AG04450 (cell line): ENCODE measurements at places on chromosomes 12 and 14. TPM values are rescaled to one million over a fixed set of nuclear protein-coding genes. Genes with fewer than 3 reads are reported as not detected.

DNA sequence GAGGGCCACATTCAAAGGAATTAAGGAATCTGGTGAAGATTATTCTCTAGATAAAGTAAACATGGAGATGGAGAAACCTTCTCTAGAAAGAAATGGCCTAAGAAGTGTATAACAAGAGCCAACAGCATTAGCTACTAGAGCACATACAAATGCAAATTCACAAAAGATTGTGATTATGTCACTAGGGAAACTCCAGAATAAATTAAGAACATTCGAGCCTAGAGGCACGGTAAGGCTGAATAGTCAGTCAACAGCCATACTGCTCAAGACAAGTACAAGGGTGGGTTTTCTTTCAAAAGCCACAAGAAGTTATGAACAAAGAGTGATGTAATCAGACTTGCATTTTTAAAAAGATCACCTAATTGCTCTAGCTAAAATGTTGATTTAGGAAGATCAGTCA is 25.4 kb downstream of the PPP4R3A start:
- DNase-seq: no peak

- no peak for DNase-seq
Measured at GRCh38 chr14:100470523-100470897, 116.7 kb downstream of the BEGAIN start.

DNA sequence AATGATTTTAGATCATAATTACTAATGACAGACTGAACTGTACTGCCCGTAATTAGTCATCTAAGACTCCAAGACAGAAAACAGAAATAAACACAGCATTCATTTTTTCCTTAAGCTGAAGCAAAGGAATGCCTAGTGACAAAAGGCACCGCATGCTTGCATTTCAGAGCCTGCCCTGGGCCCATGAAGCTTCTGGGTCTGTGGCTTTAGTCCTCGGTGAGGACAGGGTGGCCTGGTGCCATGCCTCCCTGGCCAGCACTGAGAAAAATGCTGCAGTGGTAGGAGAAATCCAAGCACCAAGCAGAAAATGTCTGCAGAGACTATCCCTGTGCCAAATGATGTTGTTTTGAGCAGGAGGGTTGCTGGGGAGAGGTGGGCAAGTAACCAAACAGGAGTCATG is 171.6 kb downstream of the CALM1 start:
- DNase-seq: no peak

GRCh38 chr14:102711946-102712345 is 65.3 kb upstream of the TRAF3 start:
- DNase-seq: no peak

- DNase-seq: no peak
Measured at GRCh38 chr12:120103044-120103338, 13.6 kb downstream of the RAB35 start.

DNA sequence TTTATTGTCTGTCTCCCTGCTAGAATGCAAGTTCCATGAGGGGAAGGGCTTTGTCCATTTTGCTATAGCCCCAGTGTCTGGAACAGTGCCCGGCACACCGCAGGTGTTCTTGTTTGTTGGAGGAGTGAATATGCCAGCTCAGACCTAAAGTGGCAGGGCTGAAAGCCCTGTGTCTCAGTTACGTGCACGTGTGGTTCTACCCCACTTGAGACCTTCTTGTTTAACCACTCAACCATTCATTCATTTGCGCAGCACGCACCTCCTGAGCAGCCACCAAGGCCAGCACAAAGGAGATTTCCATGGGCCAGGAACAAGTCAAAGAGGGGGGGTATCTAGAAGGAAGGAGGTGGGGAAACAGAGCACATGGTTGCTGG is 338.0 kb upstream of the FKBP4 start:
- no peak for DNase-seq

Gene EPS8
- polyA plus RNA-seq: 56.2 and 69.9 TPM in 2 replicates

GRCh38 chr14:54646626-54647025 is 79.7 kb downstream of the SAMD4A start:
- DNase-seq: no peak

Gene LPAR5
- not detected in 2 replicates for polyA plus RNA-seq

DNA sequence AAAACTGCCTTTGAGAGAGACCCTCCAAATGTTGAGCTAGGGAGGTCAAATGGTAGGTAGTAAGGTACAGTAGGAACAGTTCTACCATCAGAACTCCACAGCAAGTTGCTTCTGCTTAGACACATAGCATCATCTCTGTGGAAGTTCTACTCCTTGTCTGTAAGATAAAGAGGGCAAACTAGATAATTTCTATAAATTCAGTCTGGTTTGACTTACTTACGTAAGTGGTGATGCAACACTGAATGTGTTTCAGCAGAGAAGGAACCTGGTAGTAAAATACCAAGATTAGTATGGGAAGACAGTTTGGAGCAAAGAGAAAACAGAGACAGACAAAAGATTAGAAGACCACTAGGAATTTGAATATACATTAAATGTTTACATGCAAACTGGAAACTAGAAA is 42.0 kb downstream of the KITLG start:
- DNase-seq: no peak

GRCh38 chr14:97640031-97640430 is 842.8 kb downstream of the VRK1 start:
- DNase-seq: no peak

Gene GPR65
- 0.04 TPM in 2 replicates for polyA plus RNA-seq

DNA sequence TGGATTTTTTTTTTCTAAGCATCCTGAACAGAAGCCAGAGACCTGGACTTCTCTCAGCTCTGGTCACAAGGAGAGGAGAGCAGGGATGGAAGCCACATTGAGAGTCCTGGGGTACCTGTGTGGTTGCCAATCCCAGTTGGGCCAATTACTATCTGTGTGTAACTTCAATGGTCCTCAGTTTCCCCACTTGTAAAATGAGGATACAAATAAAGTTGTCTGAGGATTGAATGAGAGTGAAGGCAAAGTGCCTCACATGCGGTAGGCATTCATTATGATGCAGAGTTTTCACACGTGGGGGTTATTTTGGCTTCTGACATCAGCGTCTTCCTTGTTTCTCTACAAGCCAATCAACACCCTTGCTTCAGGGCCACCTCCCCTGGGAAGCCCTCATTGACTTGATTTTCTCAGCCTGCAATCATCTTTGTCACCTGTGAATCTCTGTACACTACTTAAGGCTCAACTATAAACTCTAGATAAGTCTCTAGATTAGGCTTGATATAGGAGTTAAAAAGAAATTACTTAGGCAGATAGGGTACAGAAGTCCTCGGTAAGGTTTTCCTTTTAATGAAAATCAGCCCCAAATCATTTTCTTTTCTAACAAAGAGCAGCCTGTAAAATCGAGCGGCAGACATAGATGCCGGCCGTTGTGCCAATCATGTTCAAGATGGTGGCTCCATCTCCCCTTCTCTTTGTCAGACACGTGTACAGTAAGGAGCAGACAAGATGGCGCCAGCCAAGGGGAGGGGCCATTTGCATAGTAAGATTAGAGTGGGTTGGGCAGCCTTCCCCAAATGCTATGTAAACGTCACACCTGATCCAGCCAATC is 37.8 kb upstream of the FICD start:
- no peak for DNase-seq

DNA sequence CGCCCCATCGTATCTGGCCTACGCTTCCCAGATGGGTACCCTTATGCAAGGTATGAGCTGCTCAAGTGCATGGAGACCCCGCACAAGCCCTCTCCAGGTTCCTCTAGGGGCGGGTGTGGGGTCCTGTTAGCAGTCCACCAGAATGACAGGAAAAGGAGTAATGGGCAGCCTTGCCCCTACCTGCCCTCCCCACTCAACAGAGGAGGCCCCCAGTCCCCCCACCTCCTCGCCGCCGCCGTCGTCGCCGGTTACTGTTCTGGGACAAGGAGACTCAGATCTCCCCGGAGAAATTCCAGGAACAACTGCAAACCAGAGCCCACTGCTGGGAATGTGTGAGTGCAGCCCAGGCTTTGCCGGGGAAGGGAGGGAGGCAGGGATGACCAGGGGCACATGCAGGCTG is 6.0 kb downstream of the REC8 start:
- DNase-seq: no peak
